ENCODE measurements at places on chromosomes 13 and 19.

DNA sequence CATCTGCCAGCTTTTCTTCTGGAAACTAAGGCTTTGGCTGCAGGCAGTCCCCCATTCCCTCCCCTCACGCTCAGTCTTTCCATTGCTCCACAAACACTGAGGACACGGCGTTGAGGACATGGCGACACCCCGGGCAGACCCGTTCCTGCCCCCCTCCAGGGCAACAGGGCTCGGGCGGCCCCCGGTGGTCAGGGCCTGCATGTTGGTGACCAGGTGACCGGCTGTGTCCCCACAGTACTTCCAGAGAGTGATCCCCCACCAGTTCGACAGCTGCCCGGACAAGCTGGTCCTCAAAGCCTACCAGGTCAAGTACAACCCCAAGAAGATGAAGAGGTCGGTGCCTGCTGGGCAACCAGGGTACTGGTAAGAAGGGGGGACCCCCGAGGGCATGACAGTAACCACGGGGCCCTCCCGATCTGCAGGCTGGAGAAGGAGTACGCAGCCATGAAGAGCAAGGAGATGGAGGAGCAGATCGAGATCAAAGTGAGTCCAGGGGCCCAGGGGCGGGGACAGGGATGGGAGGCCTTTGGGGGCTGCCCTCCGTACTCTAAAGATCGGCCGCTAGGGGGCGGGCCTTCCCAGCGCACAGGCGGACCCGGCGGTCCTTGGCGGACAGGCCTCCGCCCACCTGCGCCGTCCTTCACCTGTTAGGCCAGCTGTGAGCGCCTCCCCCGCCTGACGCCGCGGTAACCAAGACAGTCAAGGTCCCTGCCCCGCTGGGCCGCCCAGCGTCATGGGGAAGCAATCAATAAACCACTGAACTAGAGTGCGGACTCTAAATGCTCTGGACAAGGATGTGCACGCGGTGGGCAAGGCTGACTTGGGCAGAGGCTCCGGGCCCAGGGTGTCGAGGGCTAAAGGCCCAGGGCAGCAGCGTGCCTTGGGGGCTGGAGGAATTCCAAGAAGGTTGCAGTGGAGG, 21.1 kb downstream of the PRR36 start:
- peak; percentile 96 for DNase-seq

DNA sequence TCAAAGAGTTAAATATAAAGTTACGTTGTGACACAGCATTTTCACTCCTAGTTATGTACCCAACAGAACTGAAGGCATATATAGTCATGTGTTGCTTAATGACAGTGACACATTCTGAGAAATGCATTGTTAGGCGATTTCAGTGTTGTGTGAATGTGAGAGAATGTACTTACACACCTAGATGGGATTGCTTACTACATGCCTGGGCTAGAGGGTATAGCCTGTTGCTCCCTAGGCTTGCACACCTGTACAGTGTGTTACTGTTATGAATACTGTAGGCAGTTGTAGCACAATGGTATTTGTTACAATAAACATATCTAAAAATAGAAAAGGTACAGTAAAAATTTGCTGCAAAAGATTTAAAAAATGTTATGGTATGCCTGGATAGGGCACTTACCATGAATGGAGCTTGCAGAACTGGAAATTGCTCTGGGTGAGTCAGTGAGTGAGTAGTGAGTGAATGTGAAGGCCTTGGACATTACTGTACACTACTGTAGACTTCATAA, 89.2 kb downstream of the DHRS12 start:
- DNase-seq = no peak

GRCh38 chr19:40398417-40399131, 8.6 kb upstream of the HIPK4 start:
- peak; percentile 96 for DNase-seq

- peak; percentile 97 for DNase-seq
Observed at GRCh38 chr19:10478903-10479384, 24.2 kb downstream of the KEAP1 start.

All from H9 (cell line).